Activated naive CD4-positive, alpha-beta T cell treated with anti-CD3 and anti-CD28 coated beads, Interleukin-2, amount 10 ng/mL, durations not matched to agents 7 days and 5 days (primary cell): ENCODE measurements at places on chromosomes 16 and 17.

- DNase-seq, result no peak
These were observed 176.3 kb downstream of the HS3ST4 start for GRCh38 chr16:25868106-25868505.

- no peak for DNase-seq
These were observed 14.0 kb downstream of the MARCHF10 start for GRCh38 chr17:62793919-62794665.

- no peak for DNase-seq
These were observed 12.5 kb upstream of the MAF start for GRCh38 chr16:79613009-79613408.

DNA sequence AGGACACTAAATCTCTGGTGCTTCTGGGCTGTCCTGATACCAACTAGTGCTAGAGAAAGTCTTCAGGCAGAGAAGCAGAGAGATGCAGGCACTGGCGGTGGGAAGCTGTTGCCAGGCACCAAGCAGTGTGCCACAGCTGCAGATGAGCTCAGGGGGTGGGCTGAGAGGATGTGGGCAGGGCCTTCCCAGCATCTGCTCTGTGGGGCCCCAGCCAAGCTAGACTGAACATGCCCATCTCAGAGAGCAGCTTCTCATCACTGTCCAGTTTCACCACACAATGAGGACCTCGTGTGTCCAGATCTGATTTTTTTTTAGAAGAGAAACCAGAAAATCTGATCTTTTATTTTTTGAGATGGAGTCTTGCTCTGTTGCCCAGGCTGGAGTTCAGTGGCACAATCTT, 17.1 kb downstream of the PSKH1 start:
- DNase-seq, result peak; percentile 55

DNA sequence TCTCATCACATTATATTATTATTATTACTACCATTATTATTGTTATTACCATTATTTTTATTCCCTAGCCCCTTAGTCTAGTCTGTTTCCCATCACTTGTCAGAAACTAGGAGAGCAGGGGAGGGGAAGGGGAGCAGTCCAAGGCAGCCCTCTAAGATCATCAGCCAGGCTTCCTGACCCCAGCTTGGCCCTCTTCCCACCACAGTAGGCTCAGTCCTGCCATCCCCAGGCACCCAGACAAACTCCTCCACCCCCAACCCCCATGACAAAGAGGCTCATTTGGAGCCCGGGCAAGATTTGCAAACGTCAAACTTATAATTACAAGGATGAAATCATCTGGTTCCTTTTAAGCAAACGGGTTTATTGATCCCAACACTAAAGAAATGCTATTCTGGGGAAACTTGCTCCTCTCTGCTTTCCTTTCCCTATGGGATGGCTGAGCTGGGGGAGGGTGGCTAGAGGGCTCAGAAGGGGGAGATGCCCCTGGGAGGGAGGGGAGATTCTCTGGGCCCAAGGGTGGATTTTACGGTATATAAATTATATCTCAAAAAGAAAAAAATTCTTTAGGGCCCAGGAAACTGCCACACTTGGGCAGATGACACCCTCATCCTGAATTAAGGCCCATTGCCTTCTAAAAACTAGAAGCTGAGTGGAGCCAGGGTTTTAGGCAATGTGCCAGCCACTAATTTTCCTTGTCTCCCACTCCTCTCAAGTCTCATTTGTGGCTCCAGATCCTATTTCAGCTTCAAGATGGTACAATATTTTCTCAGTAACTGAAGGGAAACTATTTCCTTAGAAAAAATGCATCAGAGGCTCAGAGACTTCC, 4.4 kb upstream of the CBFB start:
- no peak for DNase-seq

DNA sequence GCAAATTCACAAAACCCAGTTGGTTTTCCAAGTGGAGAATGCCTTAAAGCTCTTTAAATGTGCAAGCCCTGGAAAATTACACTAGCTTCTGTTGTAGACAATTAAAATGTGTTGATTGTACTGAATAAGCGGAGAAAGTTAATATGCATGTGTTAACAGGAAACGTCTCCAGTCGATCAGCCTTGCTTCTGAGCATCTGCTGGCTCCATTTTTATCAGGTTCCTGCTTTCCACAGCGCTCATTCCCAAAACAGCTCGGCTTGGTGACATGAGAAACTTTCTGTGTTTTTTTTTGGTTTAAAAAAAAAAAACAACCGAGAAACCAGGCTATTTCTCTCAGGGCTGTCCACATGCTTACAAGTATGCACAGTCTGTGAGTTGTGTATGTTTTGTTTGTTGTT, 60.7 kb downstream of the VPS35L start:
- no peak for DNase-seq
